Bone marrow (tissue), 2 donors: ENCODE measurements at places on chromosomes 1 and 21.

DNA sequence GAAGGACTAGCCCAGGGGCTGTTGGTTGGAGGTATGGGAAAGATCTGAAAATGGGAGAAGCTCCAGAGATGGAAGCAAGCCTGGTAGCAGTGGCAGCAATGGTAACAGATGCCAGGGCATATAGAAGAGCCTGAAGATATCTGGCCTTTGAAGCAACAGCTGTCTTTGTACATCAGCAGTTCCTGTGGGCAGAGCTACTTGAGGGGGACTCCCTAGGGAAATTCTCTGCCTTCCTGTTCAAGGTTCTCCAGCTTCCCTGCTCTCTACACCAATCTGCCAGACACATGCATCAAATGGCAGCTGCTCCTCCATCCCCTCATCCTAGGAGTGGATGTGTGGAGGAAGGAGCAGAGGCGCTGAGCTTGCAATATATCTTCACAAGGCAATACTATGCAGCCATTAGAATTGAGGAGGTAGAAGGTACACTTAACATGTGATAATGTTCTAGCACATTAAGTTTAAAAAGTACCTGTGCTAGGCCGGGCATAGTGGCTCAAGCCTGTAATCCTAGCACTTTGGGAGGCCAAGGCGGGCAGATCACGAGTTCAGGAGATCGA lies 2.2 kb downstream of the TMEM35B start:
- no peak for DNase-seq

- DNase-seq: no peak
Observed at GRCh38 chr1:67020765-67021164, 33.2 kb downstream of the SLC35D1 start.

GRCh38 chr21:42572906-42573495 lies 59.3 kb downstream of the SLC37A1 start:
- DNase-seq: no peak

DNA sequence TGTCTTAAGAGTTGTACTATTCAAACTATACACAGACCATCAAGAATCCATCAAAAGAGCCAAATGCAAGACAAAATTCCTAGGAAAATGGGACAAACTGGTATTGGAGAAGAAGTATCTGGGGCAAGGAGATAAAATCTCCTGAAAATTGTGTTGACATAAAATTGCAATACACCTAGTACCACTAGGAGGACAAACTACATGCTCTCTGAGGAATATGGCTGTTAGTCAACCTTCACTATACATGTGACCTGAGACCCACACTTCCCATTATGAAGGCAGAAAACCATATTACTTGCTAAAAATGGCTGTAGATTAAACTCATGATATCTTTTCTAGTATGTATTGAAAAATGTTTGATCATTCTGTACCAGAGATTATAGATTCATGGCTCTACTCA lies 30.0 kb downstream of the IRF2BP2 start:
- peak; percentile 39 for DNase-seq

DNA sequence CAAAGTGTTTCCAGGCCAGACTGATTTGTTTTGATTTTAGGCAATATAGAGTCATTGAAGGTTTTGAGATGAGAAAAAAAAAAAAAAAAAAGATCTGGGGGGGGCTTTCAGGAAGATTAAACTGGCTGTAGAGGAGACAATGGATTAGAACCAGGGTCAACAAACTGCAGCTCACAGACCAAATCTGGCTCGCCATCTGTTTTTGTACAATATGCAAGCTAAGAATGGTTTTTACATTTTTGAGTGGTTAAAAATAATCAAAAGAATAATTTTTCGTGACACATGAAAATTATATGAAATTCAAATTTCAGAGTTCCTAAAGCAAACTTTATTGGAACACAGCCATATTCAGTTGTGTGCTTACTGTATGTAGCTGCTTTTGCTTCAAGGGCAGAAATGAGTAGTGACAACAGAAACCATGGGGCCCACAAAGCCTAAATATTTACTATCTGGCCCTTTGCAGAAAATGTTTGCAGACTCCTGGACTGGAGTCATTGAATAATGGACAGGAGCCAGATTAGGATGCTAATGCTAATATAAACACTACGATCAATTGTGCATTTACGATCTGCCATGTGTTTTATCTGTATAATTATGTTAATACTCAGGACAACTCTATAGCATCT lies 375.7 kb upstream of the DAB1 start:
- DNase-seq: no peak
